ENCODE measurements at places on chromosomes 1 and 21. TPM values are rescaled to one million over a fixed set of nuclear protein-coding genes. Genes with fewer than 3 reads are reported as not detected.

DNA sequence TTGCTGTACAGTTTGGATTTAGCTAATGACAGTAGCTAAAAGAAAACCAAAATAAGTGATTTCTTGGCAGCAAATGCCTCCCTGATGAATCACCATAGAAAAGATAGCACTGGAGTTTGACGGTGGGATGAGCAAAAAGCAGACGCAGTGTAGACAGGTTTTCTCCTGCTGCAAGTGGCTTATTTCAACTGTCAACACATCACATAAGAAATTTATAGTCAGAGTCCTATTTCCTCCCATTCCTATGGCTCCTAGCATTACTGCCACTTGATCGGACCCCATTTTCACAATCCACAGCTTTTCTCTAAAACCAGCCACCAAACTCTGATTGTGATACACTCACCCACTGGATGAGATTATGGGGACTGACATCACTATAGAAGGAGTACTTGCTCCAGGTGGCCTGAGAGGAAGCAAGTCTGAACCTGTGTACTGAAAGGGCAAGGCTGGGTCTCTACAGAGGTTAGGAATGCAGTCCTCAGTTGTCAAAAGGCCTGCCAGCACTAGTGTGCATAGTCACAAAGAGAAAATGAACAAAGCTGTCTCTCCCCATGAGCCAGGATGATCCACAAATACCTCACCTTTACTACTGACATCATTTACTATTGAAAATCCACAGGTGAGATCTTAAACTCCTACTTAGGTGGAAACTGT lies 359.8 kb downstream of the LTN1 start:
- DNase-seq = no peak
- no peaks in the 10 kb centered on the region for H3K27me3 ChIP-seq
- H3K4me3 ChIP-seq = no peak overlapping the region
- H3K27ac ChIP-seq = no peak overlapping the region
- no peaks in the 10 kb centered on the region for H3K4me1 ChIP-seq

DNA sequence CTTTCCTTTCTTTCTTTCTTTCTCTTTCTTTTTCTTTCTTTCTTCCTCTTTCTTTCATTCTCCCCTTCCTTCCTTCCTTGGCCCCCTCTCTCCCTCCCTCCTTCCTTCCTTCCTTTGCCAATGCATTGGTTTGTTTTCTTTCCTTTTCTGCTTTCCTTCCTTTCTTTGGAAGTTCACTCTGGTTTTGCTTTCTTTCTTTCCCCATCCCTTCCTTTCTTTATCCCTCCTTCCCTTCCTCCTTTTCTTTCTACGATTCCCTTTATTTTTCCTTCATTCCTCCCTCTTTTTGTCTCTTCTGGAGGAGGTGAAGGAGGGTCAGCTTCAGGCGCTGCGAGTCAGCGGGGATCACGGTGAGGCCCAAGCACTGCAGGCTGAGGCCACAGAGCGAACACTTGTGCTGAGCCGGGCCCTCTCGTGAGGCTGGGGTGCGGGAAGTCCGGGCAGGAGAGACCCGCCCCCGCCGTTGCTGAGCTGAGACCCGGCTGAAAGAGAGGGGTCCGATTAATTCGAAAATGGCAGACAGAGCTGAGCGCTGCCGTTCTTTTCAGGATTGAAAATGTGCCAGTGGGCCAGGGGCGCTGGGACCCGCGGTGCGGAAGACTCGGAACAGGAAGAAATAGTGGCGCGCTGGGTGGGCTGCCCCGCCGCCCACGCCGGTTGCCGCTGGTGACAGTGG lies 1.5 kb downstream of the SIM2 start:
- peaks cover 16% of the 10 kb centered on the region for H3K4me1 ChIP-seq
- H3K27ac ChIP-seq = no peak overlapping the region
- H3K36me3 ChIP-seq = no peaks in the 10 kb centered on the region
- DNase-seq = no peak
- H3K27me3 ChIP-seq = peaks cover 25% of the 10 kb centered on the region

The FAM3B gene
- polyA plus RNA-seq = not detected

The FCGR3A gene
- polyA plus RNA-seq = 0.14 TPM

DNA sequence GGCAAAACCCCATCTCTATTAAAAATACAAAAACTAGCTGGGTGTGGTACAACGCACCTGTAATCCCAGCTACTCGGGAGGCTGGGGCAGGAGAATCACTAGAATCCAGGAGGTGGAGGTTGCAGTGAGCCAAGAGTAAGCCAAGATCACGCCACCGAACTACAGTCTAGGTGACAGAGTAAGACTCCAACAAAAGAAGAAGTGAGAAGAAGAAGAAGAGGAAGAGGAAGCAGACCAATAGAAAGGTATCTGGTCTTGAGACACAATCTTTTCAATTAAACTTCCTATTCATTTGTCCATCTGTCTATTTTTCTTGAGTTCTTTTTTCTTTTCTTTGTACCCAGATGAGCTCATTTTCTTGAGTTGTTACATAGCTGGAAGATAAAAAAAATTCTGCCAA lies 55.7 kb upstream of the ACADM start:
- H3K36me3 ChIP-seq = no peaks in the 10 kb centered on the region
- H3K27me3 ChIP-seq = no peaks in the 10 kb centered on the region

The FLG gene
- not detected for polyA plus RNA-seq

GRCh38 chr1:66265796-66266195 lies 268.2 kb upstream of the SGIP1 start:
- H3K4me3 ChIP-seq = no peak overlapping the region
- H3K27ac ChIP-seq = no peak overlapping the region
- no peak for DNase-seq
- H3K36me3 ChIP-seq = no peaks in the 10 kb centered on the region
- H3K4me1 ChIP-seq = peaks cover 22% of the 10 kb centered on the region
- H3K27me3 ChIP-seq = no peaks in the 10 kb centered on the region

The PEAR1 gene
- polyA plus RNA-seq = not detected

Data from CD4-positive, alpha-beta memory T cell (primary cell).